ENCODE measurements at places on chromosomes 12 and 14.

DNA sequence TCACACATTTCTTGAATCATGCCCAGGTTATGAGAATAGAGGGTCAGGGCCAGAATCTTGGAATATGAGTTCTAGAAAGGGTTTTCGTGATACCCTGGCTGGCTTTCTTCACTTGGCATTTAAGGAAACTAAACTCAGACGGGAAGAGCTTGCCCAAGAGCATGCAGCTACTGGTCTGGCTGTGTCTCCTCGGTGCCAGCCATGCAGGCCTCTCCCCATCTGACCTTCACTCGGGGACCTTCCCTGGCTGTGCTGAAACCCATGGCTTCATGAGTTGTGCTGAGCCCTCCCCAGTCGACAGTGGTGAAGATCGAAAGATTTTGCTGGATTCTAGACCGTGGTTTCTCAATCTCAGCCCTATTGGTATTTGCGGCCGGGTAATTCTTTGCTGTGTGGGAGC, 38.0 kb downstream of the FOXN3 start:
- no peak for DNase-seq

DNA sequence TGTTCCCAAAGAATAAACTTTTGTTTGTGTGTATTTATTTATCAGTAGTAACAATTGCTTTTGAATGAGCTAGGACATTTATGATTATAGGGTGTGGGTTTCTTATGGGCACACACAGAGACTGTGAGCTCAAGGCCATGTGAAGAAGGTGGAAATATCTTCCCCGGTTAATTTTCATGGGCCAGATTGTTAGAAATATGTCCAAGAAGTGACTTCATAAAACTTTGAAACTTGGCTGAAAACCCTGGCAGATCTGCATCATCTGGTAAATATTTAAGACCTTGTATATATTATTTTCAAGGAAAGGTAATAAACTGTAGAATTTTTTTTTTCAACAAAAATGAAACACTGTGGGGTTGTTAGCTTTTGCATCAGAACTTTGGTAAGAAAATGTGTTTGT, 53.5 kb upstream of the RNU6-8 start:
- peak; percentile 20 for DNase-seq

DNA sequence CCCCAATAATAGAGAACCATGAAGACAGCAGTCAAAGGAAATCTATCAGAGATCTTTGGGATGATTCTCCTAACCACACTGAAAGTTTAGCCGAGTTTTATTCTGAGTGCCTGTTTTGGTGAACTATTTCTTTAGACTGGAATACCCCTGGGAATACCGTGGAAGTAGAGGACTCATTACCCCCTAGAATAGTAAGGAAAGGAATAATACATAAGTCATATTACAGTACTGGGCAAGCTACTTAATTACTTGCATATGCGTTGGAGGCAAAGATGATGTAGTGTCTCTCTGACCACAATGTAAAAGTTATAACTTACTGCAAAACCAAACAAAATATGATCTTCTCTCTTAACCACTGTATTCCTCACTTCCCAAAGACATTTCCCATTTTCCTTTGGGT, 25.5 kb downstream of the ZC2HC1C start:
- DNase-seq, result peak; percentile 71

DNA sequence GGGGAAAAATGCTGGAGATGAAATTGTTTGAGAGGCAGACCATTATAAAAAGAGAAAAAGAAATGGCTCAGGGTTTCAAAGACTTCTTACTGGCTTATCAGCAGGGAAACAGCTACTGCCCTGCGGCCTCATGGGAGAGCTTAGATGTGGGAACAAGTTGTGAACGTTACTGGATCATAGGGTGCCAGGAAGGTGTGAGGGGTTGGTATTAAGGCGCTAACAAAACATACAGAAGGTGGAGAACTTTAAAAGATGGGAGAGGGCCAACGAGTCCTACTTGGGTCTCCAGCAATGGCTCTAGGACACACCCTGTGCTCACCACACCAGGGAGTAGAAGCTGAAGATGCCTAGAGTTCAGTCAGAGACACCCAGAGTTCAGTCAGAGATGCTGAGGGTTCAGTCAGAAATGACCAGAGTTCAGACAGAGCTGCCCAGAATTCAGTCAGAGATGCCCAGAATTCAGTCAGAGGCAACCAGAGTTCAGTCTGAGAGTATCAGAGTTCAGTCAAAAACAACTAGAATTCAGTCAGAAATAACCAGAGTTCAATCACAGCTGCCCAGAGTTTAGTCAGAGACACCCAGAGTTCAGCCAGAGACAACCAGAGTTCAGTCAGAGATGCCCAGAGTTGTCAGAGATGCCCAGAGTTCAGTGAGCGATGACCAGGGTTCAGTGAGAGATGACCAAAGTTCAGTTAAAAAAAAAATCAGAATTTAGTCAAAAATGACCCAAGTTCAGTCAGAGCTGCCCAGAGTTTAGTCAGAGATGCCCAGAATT, 1103.6 kb downstream of the BCL11B start:
- no peak for DNase-seq

DNA sequence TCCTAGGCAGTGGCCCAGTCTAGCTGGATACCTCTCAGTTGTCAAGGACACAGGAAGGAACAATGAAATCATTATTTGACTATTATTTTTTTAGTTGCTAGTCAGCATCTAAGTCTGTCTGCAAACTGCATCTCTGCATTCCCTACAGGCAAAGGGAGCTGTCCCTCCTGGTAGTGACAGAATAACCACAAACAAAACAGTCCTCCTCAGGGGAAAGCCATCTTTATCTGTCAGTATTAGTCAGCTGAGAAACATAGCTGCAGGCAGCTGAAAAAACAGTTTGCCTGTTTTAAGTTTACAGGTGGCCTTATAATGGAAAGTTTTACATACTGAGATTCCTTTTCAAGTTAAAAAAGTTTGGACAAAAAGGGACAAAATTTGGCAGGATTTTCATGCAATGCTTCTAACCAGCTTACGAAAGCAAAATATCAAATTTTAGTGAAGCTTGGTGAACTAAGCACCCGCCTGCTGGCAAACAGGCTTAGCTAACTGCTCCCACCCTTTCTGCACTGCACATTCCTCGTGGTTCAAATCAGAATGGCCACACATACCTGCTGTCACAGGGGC, 29.5 kb downstream of the SLC25A21 start:
- peak; percentile 23 for DNase-seq

- DNase-seq, result no peak
Observed at GRCh38 chr12:122934722-122935121, 31.5 kb downstream of the ABCB9 start.

Data from fibroblast of skin of right biceps (primary cell).